ENCODE measurements at places on chromosomes 12 and 14. TPM values are rescaled to one million over a fixed set of nuclear protein-coding genes. Genes with fewer than 3 reads are reported as not detected.

GRCh38 chr12:64882687-64883086 is 58.2 kb downstream of the TBC1D30 start:
- no peak for DNase-seq

DNA sequence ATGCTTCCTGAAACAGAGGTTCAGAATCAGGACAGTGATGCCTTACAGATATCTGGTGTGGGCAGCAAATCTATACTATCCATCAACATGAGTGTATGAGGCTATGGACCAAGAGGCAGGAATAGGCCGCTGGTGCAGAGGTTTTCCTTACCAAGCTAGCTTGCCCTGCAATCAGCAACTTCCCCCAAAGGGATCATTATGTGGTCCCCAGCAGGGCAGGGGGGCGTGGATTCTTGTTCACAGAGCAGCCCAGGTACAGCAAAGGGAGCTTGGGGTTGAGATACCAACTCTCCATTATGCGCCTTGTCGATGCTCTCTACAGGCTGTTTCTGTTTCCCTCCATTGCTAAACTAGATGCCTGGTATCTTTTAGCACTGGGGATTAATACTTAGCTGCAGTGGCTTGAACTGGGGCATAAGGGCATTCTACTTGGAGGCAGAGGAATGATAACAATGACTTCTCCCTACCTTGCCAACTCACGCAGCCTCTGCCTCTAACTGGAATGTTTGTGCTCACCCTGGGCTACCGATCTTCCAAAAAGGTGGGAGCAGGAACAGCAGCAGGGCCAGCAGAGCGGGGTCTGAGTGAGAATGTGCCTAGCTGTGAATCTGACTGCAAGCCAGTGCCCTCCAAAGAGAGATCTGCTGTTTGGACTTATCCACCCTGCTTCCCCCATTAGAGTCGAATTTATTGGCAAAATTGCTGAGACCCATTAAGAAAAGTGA is 10.3 kb upstream of the KRT1 start:
- no peak for DNase-seq

DNA sequence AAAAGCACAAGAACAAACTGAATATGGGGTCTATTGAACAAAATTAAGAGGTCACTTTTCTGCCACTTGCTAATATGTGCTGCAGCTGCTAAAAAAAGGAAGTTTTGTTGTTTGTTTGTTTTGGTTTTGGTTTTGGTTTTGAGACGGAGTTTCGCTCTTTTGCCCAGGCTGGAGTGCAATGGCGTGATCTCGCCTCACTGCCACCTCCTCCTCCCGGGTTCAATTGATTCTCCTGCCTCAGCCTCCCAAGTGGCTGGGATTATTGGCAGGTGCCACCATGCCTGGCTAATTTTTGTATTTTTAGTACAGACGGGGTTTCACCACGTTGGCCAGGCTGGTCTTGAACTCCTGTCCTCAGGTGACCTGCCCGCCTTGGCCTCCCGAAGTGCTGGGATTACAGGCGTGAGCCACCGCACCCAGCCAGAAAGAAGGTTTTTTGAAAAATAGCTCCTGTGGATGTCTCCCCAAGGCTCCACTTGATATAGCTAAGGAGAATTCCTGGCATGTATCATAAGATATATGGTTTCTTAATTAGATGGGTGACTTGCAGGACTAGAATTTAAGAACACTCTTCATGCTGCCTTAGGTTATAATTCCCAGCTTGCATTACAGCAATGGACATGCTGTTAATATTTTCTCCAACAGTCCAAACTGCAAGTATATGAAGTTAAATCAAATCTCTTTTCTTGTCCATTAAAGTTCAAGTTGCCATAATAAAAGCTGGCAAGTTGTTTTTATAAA is 237.6 kb upstream of the AMIGO2 start:
- no peak for DNase-seq

- DNase-seq = no peak
Measured at GRCh38 chr12:1880876-1881275, 37.6 kb downstream of the CACNA2D4 start.

PLA2G1B gene
- not detected for total RNA-seq

- DNase-seq = no peak
Measured at GRCh38 chr14:63867933-63868921, 15.4 kb downstream of the SYNE2 start.
